A549 (cell line): ENCODE measurements at places on chromosomes 4 and X.

DNA sequence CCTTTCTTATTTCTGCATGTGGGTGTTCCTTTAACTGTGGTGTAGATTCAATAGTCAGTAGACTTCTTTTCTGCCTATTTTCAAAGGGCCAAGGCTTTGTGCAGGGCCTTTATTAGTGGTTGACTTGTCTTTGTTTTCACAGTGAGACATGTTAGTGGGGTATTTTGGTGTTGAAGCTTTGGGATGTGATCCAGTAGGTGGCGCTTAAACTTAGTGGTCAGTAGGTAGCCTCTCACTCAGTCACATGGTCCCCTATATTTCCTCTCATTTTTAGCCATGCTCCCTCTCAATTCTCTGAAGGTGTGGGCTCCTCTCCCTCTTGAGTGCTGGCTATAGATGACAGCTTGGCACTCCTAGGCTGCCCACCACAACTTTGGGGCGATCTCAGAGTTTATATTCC lies 23.4 kb upstream of the SLC10A7 start:
- DNase-seq = peak; percentile 33

DNA sequence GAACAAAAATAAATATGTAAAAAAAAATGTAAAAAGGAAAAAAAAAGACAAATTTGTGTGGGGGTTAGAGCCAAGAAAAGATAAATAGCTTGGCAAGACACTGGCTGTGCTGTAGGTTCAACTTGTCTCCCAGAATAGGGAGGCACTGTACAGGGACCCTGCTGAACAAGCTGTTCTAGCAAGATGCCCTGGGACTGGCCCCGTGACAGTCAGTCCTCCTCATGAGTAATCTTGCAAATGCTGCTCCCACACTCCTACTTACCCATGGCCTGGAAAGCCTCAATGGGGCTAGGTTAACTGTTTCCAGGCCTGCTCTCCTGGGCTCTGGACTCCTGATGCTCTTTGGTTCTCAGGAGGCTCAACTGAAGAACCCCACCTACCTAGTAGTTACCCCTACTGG lies 106.8 kb downstream of the ATG4A start:
- no peak for DNase-seq

DNA sequence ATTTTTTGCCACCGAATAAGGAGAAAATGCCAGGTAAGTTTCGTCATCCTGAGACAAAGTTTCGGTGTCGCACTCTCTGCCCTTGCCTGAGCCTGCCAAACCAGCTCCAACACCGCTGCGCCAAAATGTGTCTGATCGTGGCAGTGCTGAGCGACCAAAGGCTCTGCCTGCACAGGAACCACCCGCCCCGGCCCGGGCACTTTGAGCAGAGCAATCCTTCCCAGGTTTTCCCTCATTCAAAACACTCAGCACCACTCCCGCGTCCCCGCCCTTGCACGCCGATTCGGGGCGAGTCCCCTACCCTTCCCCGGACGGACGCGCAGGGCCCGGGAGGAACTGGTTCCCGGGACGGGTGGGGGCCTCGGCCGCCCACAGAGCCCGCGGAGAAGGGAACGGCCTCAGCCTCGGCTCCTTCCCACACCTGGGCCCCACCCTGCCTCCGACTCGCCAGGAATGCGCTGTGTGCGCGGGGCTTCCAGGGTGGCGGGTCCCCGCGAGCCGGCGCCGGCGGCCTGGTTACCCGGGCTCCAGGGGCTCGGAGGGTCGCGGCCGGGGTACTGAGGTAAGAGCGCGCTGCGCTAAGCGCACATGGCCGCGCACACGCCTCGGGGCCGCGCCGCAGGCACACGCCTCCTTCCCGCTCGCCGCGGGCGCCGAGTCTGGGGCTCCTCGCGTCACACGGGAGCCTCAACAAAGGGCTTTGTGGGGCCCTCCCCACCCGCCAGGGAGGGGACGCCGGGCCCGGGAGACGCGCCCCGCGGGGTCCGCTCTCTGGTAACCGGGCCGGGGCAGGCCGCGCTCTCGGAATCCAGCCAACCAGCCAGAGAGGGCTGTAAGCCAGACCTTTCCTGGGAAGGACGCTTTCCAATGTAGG lies at the start of gene C4orf36:
Gene C4orf36, minus strand, starts transcription at position 661 of the 874 bp plus-strand sequence. CDS start 902 bp downstream, outside the sequence.
- peak; percentile 38 for DNase-seq

DNA sequence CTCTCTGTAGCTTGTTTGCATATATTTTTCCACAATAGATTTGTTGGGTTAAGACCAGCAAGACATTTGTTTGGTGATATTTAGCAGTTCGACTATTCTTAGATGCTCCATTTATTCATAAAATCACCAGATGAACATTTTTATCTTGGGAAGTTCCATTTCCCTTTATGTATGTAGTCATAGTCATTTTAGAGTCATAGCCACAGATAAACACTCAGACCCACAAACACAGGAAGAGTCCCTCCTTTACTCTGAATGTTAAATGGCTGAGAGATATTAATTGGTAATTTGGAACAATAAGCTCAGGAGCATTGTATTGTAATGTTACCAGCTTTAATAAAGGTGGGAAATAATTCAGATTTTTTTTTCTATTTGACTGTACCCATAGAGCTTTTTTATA lies 1608.7 kb downstream of the STIM2 start:
- DNase-seq = no peak

DNA sequence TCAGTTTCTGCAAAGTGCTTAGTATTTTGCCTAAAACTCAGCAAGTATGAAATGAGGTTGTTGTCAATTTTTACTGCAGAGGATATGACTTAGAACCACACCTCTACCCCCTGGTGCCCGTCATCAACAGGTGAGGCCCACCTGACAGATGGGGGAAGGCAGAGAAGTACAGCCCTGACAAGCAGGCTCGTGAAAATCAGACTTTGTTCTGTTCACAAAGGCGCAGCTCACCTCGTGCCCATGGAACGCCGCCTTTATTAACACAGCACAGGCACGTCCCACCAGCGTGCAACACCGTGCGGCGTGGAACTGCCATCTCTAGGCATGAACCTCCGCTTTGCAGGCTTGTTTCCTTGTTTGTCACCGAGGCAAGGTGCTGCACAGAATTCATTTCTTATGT lies 13.3 kb downstream of the CYP4V2 start:
- no peak for DNase-seq

- no peak for DNase-seq
These were observed 16.4 kb upstream of the ARAP2 start for GRCh38 chr4:36260731-36261130.

DNA sequence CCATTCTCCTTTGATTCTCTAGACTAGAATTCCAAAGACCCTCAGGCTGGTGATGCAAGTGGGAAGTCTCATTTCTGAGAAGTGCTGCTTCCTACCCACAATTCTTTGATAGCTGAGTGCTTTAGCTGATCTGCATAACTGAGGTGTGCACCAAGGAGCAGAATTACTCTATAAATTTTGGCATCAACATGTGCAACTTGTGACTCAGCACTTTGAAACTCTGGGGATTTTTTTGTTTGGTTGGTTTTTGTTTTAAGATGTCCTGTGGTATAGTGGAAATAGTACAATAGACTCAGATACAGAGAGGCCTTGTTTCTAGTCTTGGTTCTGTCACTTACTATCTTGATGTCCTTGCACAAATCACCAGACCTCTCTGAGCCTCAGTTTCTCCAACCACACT lies 148.4 kb downstream of the AR start:
- DNase-seq = no peak

DNA sequence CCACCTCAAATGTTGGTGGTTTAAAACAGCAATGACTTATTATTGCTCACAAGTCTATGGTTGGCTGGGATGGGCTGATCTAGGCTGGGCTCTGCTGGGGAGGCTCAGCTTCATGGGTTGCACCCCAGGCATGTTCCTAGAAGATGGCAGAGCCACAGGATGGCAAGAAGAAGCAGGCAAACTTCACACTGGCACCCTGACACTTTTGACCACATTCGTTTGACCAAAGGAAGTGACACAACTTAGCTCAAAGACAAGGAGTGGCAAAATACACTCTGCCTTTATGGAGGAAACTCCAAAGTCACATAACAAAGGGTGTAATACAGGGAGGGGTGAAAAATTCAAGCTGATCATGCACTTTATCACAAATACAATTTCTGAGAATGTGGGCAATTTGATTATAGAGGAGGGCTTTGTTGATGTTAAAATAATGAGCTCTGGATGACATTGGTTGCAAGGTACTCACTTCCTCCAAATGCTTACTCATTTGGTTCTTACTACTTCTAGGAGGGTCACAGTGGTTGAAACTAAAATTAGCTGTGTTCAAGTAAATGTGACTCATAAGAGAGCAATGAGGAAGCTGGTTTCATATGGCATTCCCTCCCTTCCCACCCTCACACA lies 249.2 kb upstream of the RPS6KA3 start:
- peak; percentile 85 for DNase-seq

GRCh38 chr4:142565771-142566170 lies 280.3 kb downstream of the INPP4B start:
- DNase-seq = no peak

DNA sequence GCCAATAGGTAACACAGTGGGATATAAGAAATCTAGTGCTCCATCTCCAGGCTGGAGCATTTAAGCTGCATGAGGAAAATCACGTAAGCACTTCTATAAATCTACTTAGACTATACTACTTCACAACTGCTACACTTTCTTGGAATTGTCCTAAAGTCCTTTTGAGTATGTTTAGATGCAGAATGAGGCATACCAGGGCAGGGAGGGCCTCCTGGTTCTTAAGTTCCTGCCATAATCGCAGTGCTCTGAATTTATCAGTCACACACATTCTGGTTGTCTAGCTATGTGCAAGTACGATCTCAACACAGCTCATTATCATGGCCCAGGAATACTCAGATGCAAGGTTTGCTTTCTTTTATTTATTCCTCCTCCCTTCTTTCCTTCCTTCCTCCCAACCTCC lies 130.3 kb downstream of the GUCY2F start:
- DNase-seq = no peak

GRCh38 chr4:14345356-14345775 lies 656.9 kb upstream of the CPEB2 start:
- no peak for DNase-seq

DNA sequence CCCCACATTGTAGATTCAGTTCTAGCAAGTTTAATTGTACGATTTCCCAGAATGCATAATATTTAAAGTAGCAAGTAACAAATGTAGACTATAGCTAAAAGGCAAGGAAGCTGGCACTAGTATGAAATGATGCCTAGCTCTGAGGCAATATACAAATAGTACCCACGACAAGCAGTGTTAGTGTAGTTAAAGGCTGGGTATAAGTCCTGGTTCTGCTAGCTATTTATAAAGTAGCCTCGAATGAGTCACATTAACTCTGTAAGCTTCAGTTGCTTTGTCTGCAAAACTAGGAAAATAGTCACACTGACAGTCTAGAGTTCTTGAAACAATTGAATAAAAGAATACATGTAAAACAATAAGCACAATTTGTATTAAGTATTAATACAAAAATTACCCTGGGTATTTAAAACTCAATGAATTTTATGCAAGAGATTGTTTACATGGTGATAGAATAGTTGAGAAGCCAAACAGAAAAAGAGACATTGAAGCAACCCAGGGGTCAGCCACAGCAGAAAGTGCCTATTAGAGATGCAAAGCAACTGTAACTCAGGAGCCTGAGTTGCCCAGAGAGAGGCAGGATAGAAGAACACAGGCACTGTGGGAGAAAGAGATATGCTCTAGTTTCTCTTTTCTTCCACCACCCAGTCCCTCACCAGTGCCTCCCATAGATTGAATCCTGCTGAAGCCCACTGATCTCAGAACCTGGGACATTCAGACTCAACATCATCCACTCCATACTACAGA lies 949.0 kb downstream of the C4orf33 start:
- DNase-seq = no peak

- DNase-seq = no peak
These were observed 760.2 kb upstream of the AADAT start for GRCh38 chr4:170849969-170850368.

DNA sequence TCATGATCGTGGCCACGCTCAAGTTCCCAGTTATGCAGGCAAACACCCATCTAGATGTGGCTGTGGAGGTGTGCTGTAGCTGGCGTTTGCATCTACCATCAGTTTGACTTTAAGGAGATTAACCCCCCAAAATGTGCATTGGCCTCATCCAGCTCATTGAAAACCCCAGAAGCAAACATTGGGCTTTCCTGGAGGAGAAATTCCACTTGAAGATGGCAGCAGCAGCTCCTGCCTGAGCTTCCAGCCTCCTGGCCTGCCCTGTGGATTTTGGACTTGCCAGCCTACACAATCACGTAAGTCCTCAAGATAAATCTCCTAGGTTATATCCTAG lies 30.2 kb upstream of the SLC25A6 start:
- DNase-seq = no peak

GRCh38 chrX:88977835-88978234 lies 230.8 kb downstream of the CPXCR1 start:
- no peak for DNase-seq

DNA sequence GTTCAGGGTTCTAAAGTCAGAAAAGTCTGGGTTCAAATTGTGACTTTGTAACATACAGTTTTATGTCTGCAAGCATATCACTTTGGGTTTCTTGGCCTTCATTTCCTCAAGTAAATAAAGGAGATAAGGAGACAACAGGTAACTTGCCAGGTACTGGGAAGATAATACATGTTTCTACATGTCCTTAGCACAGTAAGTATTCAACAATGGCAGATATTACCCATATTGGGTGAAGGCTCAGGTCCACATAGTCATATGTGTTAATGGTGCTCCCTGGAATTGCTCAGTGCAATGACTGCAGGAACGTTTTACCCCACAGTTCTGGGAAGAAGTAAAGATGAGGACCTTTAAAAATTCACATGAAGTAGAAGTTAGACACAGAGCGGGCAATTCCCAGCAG lies 35.8 kb upstream of the GAB1 start:
- no peak for DNase-seq

DNA sequence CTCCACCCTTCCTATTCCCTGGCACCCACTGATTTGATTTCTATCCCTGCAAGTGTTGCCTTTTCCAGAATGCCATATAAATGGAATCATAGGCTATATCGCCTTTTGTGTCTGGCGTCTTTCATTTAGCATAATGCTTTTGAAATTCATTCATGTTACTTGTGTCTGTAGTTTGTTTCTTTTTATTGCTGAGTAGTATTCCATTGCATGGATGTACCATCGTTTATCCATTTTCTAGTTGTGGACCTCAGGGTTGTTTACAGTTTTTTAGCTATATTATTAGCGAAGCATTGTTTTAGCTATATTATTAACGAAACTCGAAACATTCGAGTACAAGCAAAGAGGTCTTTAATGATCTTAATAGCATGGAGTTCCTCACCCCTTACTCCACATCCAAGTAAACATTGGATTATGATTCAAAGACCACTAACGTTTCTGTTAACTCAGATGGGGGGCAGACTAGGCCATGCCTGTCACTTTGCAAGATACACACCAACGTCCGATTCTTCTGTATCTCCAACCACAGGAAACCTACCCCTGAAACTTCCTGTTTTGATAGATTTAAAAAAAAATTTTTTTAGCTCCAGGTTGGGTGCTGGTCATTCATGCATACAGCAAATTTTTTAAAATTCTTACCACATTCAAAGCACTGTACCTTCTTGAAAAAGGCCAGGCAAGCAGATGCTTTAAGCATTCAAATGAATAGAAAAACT lies 1.1 kb downstream of the DCK start:
- DNase-seq = no peak

DNA sequence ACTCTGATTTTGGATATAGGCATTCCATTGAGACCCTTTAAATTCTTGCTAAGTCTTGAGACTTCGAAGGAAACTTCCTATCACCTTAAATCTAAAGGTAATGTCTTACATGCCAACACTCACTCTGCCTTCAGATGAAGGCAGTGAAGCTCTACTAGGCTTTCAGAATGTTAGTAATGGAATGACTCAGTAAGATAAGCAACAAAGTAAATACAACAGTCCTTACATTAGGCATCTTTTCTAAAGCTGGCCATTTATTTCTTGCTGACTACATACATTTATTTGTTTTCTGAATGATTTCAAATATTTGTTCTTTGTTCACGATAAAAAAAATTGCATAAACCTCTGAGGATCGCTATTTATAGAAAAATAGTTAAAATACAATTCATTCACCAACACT lies 43.5 kb downstream of the ASIC5 start:
- DNase-seq = peak; percentile 13
